ENCODE measurements at places on chromosomes 11 and 22.

DNA sequence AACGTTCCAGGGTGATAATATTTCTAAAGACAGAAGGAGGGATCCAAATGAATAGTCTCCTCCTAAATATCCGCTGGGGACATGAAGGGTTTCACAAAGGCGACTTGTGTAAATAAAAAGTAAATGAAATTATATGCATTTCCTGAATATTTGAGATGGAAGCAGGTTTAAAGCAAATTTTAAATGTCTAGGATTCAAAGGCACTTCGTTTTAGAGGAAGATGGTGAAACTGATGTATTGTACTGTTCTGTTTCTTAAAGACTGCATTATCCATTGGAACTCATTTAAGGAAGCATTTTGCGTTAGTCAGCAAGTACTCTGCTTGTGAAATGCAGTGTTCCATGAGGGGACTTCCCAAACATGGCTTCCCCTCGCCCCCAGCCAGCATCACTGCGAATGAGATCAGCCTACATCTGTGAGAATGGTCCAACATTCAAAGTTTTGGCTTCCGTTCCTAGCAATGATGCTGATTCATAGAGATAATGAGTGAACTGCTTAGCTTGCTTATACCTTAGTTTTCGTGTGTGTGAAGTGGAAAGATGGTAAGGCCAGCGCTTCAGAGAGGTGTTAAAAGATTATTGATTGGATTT is 1.5 kb downstream of the RAB39A start:
- no peak for DNase-seq

DNA sequence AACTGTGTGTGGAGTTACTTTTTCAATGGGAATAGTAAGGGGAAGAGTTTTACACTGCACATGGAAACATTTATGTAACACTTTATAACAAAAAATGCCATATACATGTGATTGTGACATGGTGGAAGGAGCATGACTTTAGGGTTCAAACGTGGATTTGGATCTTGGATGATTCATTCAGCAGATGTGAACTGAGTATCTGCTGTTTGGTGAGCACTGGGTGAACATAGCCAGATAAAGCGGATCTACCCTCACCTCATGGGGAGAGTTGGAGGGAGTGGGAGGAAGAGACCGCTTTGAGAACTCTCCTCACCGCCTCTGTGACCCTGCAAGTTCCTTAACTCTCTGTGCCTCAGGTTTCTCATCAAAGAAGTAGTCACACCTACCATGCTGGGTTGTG is 3.1 kb downstream of the NAA40 start:
- no peak for DNase-seq

DNA sequence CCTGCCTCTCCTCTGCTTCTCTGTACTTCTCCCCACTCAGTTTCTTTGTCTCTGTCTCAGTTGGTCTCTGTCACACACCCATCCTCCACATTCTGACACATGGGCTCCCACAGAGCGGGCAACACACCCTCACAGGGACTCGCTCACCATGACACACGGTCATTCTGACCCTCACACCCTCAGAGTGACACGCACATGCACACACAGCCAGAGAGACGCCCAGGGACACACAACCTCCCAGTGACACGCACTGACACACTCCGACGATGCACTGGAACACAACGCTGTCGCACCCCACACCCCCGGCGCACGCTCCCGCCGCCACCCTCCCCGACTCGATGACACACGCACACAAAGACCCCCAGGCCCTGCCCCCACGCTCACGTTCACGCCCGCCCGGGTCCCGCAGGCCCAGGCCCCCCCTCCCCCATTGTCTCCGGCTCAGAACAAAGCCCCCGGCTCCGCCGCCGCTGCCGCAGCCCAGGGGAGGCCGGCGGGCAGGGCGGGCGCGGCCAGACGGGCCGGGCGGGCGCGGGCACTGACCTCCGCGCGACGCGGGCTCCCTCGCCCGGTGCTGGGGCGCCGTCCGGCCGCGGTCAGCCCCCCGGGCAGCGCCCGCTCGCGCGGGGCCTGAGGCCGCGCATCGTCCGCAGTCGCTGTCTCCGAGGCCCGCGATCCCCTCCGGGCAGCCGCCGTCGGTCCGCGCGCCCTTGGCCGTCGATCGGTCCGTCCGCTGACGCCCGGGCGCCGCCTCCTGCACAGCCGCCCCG is 404 bp downstream of the DCHS1 start:
- DNase-seq, result peak; percentile 29

DNA sequence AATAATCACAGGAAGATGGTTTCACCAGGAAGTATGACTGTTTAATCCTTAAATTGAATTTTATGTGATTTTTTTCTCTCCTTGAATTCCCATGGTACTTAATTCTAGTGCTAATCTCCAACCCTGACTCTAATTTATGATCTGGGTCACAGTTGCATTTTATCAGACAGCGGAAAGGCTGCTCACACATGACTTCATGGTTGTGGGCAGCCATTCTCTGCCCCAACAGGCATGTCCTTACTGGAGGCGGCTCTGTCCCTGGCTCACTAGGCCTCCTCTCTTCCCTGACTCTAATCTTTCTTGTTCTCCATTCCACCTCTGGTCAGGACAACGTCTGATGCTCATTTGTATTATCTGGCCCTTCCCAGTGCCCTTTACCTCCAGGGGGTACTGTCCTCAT is 184.4 kb downstream of the CHST1 start:
- DNase-seq, result no peak

GRCh38 chr22:28750471-28750881 is 8.6 kb downstream of the HSCB start:
- DNase-seq, result no peak

DNA sequence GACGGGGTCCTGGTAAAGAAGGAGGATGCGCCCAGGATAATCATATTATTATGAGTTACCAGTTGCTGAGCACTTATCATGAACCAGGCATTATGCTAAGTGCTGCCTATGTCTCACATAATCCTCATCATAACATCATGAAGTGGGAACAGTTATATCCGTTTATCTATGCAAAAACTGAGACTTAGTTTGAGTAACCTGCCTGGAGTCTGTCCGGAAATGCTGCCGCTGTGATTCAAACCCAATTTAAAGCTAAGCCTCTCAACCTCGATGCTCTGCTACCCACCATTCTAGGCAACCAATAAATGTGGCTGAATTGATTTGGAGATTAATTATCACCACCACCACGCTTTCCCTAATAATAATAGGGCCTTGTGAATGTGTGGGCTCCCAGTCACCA is 111.5 kb upstream of the CLMP start:
- DNase-seq, result no peak

- DNase-seq, result peak; percentile 35
Measured at GRCh38 chr11:74255741-74256375, 55.6 kb downstream of the P4HA3 start.

DNA sequence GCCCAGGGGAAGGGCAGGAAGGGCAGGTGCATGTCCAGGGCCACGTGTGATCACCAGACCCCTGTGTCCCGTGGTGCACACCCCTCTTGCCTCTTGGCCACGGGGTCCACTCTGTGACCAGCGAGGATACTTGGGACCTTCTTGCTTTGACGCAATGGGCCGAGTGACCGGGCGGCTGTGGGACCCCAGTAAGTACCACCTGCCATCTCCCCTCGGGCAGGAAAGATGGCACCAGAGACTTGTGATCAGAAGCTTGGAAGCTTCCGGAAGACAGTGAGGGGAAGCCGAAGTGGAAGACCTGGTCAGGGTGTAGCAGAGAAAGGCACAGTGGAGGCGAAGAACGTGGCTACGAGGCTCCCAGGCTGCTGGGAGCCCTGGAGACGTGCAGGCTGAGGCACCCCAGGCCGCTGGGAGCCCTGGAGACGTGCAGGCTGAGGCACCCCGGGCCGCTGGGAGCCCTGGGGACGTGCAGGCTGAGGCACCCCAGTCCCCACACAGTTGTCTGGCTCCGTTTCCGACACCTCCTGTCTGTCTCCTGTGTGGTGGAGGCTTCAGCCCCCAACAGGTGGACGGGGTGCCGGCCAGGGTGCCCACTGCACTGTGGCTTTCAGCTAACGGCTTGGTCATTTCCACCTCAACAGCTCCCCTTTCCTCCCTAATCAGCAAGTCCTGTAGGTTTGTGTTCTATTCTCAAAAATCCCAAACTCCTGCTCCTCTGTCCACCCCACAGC is 663.5 kb downstream of the BRD1 start:
- DNase-seq, result no peak

DNA sequence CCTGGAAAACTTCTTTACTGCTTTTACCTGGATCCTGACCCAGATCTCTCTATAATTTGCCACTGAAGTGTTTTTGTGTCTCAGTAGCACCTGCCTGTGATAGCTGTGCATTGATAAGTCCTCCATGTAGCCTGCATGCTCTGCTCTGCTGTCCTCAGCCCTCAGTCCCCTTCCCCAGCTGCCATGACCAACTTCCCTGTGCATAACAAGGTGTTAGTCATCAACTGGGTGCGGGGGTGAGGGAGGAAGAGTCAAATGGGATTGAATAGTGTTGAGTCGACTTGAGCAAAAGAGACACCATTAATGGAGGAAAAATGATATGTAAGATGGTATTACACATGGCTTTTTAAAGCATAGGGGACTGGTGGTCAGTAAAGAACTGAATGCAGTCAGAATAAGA is 92.2 kb upstream of the PLET1 start:
- no peak for DNase-seq

GRCh38 chr11:59692915-59693314 is 20.7 kb downstream of the OR10V1 start:
- no peak for DNase-seq

DNA sequence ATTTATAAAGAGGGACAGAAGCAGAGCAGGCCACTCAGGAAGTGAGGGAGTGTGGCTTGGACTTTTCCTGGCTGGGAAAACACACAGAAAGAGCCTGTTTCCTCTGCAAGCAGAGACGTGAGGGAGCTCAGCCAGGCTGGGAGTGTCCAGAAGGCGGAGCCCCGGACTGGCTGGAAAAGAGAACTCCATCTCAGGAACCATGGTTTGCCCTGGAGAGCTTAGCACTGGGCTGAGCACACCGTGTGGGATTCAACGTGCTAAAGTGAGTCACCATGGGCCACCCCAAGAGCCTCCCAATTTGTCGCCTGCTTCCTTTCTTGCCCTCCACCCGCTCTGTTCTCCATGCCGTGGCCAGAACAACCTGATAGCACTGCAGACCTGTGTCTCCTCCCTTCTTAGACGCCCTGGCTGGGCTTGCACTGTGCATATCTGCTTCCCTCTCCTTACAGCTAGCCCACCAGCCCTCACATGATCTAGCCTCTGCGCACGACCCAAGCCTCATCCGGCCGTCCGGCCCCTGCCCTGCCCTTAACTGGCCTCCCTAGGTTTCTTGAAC is 51.8 kb downstream of the GALNT18 start:
- DNase-seq, result no peak

- DNase-seq, result no peak
Measured at GRCh38 chr11:73313652-73314051, 5.6 kb downstream of the ARHGEF17 start.

All from stimulated activated CD4-positive, alpha-beta T cell treated with anti-CD3 and anti-CD28 coated beads, Interleukin-2, amount 100 ng/mL, for 4 hours (primary cell).